ENCODE measurements at places on chromosomes 7 and 10.

GRCh38 chr7:96088579-96088978 lies 233.3 kb downstream of the SLC25A13 start:
- DNase-seq = no peak

GRCh38 chr7:35825974-35826373 lies 25.1 kb downstream of the SEPTIN7 start:
- DNase-seq = no peak

DNA sequence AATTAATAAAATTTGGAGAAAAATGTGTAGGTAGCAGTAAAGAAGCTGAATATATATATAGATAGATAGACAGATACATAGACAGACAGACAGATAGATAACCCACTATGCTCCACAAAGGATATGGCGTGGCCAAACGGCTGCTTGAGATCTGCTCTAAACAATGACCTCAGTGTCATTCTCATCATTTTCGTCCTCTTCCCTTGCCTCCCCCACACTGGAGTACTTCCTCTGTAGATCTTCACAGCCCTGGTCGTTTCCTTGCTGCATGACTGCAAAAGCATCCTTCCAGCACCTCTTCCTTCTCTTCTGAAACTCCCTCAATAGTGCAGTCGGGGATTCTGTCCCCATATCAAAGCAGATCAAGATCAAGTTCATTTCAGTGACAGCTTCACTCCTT lies 35.6 kb upstream of the ATP6V0A4 start:
- DNase-seq = no peak

DNA sequence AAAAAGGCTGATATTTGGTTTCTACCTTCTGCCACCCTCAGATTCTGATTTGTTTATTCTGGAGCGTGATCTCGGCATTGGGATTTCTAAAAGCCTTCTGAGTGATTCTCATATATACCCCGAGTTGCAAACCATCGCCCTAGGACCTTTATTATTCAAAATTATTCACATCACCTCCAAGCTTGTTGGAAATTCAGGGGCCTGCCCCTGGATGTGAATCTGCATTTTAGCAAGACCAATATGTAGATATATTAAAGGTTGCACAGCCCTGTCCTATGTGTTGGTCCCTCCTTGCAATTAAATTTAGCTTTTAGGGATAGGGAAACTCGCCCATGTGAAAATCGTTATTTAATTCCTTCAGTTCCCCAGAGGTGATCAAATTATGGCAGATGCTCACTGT lies 9.0 kb upstream of the CHN2 start:
- DNase-seq = no peak

DNA sequence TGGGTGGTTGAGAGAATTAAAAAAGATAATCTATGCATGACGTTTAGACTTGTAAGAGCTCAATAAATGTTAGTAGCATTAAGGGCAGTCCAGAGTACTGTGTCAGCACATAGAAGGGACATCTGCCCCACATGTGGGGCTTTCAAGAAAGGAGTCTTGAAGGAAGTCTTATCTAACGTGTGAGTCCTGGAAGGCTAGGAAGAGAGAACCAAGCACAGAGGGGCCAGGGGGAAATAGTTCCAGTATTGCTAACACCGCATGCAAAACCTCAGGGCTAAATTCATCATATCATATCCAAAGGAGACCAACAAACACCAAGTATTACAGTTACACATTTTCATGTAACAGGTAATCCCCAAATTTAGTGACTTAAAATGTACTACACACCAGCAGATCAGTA lies 122.7 kb downstream of the AOAH start:
- DNase-seq = no peak

Data from GM12892 (cell line).